ENCODE measurements at places on chromosomes 6 and 20. TPM values are rescaled to one million over a fixed set of nuclear protein-coding genes. Genes with fewer than 3 reads are reported as not detected.

TBX18 gene
- total RNA-seq = not detected

VEGFA gene
- 217 TPM for total RNA-seq

DNA sequence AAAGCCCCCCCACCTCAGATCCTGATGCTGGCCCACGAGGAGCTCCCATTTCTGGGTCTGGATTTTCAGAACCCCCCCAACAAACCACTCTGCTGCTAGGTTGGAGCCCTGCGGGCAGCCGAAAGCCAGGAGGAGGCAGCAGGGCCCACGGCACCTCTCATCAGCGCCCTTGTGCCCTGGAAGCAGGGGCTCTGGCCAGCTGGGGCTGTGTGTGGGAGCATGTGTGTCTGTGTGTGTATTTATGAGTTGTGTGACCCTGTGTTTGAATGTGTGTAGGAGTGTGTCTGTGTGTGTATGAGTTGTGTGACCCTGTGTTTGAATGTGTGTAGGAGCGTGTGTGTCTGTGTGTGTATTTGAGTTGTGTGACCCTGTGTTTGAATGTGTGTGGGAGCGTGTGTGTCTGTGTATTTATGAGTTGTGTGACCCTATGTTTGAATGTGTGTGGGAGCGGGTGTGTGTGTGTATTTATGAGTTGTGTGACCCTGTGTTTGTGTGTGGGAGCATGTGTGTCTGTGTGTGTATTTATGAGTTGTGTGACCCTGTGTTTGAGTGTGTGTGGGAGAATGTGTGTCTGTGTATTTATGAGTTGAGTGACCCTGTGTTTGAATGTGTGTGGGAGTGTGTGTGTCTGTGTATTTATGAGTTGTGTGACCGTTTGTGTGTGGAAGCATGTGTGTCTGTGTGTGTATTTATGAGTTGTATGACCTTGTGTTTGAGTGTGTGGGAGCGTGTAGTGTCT is 18.9 kb downstream of the SLC17A9 start:
- no peaks in the 10 kb centered on the region for H3K36me3 ChIP-seq
- no peaks in the 10 kb centered on the region for H3K27me3 ChIP-seq
- H3K4me1 ChIP-seq = peaks cover 4% of the 10 kb centered on the region

DNA sequence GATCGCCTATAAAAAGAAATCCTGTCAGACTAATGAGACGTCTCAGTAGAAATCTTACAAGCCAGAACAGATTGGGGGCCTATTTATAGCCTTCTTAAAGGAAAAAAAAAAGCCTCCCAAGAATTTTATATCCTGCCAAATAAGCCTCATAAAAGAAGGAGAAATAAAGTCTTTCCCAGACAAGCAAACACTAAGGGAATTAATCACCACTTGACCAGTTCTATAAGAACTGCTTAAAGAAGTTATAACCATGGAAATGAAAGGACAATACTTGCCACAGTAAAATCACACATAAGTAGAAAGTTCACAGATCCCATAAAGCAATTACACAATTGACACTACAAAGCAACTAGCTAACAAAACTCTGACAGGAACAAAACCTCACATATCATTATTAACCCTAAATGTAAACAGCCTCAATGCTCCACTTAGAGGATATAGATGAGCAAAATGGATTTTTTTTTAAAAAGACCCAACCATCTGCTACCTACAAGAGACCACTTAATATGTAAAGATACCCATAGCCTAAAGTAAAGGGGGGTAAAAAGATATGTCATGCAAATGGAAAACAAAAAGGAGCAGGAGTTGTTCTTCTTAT is 13.4 kb downstream of the SLC22A16 start:
- H3K27me3 ChIP-seq = no peaks in the 10 kb centered on the region
- H3K27ac ChIP-seq = no peak overlapping the region
- H3K4me3 ChIP-seq = no peak overlapping the region
- no peaks in the 10 kb centered on the region for H3K36me3 ChIP-seq
- H3K4me1 ChIP-seq = no peaks in the 10 kb centered on the region
- no peak for DNase-seq

DNA sequence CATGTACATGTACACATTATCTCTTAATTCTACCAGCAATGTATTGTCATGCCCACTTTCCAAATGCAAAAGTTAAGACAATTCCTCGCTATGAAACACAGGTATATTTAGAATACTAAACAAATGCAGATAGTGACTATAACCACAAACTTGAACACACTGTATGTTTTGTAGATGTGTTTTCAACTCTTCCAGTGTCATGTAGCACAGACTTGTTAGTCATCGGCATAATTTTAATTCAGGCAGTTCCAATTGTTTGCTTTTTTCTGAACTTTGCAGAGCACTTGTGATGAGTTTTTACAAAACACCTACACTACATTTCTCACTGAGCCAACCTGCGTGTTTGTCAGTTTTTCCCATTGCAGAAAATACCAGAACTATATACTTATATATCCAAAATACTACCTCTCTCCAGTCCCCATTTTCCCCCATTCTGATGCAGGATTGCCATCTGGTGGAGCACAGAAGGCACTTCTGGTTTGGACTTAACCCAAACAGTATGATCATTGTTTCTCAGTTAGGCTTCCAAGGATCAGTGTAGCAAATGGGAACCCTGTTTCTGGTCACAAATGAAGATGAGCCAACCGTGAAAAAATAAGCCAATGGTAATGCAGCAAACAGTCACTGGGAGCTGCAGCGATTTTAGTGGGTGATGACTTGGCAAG is 143.4 kb downstream of the ADGRB3 start:
- H3K27me3 ChIP-seq = no peaks in the 10 kb centered on the region
- H3K4me1 ChIP-seq = no peaks in the 10 kb centered on the region
- peak; percentile 77 for DNase-seq
- no peak overlapping the region for H3K4me3 ChIP-seq
- no peaks in the 10 kb centered on the region for H3K36me3 ChIP-seq
- H3K27ac ChIP-seq = no peak overlapping the region

- H3K27ac ChIP-seq = no peak overlapping the region
- H3K4me1 ChIP-seq = peaks cover 6% of the 10 kb centered on the region
- no peaks in the 10 kb centered on the region for H3K27me3 ChIP-seq
These were observed 176.3 kb downstream of the KCNQ5 start for GRCh38 chr6:72798196-72798595.
